Fibroblast of skin of abdomen (primary cell): ENCODE measurements at places on chromosomes 11 and 22.

DNA sequence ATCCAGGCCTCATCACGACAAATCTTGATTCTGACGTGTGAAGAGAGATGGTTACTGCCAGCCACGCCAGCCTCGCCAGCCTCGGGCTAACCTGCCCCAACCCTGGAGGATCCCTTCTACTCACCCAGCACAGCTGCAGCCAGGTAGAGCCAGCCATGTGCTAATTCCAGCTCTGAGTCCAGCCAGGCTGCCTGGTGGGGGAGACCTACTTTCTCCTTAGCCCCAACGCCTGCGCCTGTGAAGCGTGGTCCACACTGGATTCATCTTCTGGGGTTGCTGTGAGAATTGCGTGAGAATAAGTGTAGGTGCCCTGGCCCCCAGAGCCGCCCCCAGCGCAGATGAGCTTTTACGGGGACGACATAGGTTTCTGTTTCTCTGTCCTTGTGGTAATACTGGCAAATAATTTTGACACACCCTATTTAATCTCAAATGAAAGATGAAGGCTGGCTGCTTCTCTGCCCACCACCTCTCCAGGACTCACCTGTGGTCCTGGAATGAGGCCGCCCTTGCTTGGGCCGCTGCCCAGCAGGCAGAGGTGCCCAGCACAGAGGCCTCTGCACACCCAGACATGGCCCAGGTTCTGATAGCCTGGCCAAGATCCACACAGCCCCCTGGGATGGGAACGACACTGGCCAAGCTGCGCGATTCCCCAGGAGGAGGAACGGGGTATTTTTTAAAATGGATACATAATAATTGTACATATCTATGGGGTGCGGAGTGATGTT, 528.4 kb downstream of the TBC1D22A start:
- DNase-seq = no peak

GRCh38 chr11:22189660-22190059, 3.2 kb upstream of the ANO5 start:
- DNase-seq = no peak

DNA sequence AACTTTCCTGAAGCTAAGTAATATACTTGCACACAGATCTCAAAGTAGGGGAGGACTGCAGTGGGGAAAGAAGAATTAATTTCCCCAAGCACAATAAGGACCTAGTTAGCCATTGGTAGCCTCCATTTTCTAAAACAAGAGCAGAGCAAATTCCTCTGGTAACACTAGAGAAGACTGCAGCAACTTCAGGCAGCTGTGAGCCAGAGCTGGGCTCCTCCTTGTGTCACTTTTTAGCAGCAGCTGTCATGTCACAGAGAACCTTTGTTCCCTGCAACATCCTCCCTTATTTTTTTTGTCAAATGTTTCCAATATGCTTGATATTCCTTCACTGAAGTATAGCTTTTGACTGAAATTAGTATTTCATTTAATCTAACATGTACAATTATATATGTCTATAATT, 54.4 kb downstream of the RRAS2 start:
- DNase-seq = no peak

DNA sequence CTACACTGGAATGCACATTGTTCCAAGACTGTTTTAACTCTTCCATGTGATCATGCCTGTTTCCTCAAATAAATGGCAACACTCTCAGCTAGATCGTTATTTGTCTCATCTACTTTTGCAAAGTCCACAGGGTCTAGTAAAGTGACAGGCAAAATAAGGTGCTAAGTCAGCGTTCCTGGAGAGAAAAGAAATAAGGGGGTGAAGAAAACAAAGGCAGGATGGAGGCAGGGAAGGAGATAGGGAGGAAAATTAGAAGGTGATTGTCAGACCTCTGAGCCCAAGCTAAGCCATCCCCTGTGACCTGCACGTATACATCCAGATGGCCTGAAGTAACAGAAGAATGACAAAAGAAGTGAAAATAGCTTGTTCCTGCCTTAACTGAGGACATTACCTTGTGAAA, 132.1 kb downstream of the RAB38 start:
- DNase-seq = no peak

DNA sequence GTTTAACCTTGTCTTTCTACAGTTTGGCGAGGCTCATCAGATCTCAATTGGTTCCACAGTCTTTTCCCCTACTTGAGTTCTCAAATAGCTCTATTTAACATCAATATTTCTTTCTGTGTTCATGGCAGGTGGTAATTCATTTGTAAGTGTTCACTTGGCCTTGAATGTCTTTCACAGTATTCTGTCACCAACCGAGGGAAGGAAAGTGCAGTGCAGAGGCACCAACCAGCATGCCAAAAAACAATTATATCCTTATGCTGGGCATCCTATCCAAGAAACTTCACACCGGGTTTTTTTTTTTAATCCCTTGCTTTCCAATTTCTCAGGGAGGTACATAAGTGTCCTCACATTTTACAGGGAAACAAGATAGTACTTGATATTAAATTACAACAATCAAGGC, 55.0 kb upstream of the ZC3H12C start:
- no peak for DNase-seq

DNA sequence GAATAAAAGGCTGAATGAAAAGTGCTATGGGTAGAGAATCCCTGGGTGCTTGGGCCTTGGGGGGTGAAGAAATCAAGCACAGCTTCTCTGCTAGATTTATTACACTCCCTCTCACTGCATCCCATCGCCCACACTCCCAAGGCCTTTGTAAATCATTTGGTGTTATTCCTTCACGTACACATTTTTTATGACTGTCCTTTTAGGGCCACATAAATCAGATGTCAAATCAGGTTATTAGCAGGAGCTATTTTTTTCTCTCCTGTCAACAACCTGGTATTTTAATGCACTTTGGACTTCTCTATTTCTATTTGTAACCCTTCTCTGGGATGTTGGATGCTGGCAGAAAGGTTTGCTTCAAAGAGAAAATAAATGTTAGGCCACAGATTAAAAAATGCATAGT, 408.8 kb downstream of the INSC start:
- no peak for DNase-seq
